ENCODE measurements at places on chromosomes 16 and 17. TPM values are rescaled to one million over a fixed set of nuclear protein-coding genes. Genes with fewer than 3 reads are reported as not detected.

- no peak for DNase-seq
These were observed 264.6 kb downstream of the HS3ST3A1 start for GRCh38 chr17:13337151-13337550.

GRCh38 chr17:78589031-78589675 is 12.0 kb upstream of the DNAH17 start:
- no peak for DNase-seq

DNA sequence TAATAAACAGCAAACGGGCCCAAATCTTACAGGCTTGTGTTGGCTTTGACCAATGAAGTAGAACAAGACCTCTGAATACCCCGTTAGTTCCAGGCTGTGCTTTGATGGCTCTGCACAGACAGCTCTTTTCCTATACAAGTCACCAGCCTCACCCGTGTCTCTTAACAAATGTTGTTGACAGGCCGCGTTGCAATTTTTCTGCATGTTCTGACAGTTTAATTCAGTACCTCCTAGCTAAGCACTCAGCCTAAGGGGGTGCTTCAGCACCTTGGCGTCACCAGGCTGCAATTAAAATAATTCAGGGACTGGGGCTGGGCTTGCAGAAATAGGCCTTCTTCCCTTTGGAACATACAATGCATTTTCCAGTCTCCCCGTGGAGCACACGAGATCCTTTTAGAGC is 500.1 kb downstream of the MAF start:
- no peak for DNase-seq

Gene MYH8
- not detected for total RNA-seq

Gene CAVIN1
- 2.1 TPM for total RNA-seq

GRCh38 chr16:75092777-75093176 is 23.8 kb downstream of the LDHD start:
- DNase-seq, result no peak

Gene RDM1
- 1.5 TPM for total RNA-seq
